ENCODE measurements at places on chromosomes 4 and X.

- no peak for DNase-seq
Observed at GRCh38 chr4:114922592-114922933, 190.9 kb downstream of the NDST4 start.

DNA sequence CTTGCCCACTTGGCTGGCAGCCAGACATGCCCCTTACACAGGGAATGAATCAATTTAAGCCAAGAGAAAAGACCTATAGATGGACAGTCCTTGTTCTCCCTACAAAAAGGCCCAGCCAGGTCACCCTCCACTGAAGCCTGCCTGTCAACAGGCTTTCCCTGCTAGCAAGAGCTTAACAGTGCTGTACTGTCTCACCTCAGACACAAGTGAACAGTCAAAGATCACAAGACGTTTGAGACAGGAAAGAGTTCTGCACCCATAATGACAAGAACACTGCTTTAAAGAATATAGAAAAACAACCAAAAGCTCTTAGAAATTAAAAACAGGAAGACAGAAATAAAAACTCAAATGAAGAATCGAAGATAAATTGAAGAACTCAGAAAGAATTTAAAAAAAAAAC, 4.6 kb downstream of the RNF175 start:
- DNase-seq, result no peak

DNA sequence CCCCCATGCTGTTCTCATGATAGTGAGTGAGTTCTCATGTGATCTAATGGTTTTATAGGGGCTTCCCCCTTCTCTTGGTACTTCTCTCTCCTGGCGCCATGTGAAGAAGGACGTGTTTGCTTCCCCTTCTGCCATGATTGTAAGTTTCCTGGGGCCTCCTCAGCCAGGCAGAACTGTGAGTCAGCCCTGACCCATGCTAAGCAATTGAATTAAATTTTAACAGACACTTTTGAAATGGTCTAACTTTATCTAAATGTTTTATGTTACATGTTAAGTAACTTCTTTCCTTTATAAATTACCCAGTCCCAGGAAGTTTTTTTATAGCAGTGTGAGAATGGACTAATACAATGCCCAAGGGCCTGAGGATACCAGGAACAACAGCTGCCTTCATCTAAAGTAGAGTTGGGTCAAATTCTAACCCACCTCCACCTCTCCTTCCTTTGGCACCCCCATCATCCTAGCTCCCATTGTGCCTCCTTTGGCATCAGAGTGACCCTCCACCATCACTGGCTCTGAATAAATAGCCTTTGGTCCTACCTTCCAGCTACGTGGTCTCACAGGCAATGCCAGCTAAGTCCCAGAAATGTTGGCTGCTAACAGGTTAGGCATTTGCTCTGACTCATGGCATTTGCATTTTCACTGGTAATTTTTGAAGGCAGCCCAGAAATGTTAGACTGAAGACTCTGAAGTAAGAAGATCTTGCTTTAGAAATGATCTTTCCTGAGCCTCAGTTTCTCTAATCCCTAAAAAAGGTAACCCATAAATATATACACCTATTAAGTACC, 182.1 kb downstream of the MOSPD2 start:
- DNase-seq, result no peak

DNA sequence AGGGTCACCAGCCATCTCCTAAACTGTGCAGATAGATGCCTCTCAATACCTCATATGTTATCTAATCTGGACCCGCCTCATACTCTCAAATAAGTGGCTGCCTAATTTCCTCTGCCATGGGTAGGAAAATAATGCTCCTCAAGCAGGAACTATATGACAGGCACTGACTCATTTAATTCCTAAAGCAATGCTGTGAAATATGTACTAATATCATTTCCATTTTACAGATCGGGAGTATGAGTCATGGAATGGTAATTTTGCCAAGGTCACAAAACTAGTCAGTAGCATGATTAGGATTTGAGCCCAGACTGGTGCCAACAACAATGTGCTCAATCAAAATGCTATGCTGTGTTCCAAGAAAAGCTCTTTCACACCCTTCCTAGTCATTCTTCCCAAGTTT, 3.0 kb upstream of the NXT2 start:
- no peak for DNase-seq

DNA sequence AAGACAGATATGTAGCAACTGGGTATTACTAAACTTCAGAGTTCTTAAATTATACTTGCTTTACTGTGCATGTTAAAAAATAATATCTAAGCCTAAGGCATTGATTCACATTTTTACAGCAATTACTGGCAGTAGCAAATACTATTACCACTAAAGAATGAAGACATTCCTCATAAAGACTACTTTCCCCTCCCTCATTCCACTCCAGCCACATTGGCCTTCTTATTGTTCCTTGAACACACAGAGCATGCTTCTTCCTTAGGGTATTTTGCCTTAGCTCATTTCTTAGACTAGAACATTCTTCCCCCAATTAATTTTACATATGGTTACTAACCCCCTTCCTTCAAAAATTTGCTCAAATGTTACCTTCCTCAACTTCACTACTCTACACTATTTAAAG, 717.0 kb downstream of the CCSER1 start:
- no peak for DNase-seq

DNA sequence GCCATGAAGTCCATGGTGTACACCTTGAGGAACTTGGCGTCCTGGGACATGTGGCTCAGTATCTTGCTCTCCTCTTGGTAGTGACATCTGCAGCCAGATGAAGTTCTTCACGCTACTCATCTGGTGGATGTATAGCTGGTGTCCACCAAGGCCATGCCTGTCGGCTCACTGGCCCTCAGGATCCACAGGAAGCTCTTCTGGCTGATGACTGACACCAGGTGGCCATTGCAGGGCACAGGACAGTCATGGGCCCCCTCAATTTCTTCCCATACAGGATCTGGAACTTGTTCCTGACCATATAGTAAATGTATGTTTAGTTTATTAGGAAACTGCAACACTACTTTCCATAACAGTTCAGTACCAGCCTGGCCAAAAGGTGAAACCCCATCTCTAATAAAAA, 10.3 kb upstream of the CLCN5 start:
- no peak for DNase-seq

- no peak for DNase-seq
Observed at GRCh38 chr4:66585767-66586166, 915.5 kb upstream of the EPHA5 start.

DNA sequence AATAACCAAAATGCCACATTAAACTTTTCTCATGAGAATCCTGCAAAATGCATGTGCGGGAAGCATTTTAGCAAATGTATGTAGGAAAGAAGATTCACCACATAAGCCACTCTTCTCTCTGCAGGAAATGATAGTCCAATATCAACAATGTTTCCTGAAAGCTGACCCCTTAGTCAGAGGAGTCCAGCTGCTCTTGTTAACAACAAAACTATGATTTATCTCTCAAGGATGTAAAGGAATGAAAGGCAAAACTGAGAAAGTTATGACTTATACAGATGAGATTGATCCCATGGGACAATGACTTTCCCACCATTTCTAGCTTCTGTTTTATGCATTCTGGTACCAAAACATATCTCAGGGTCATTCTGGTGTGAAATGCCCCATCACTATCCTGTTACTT, 125.0 kb upstream of the EDNRA start:
- no peak for DNase-seq

DNA sequence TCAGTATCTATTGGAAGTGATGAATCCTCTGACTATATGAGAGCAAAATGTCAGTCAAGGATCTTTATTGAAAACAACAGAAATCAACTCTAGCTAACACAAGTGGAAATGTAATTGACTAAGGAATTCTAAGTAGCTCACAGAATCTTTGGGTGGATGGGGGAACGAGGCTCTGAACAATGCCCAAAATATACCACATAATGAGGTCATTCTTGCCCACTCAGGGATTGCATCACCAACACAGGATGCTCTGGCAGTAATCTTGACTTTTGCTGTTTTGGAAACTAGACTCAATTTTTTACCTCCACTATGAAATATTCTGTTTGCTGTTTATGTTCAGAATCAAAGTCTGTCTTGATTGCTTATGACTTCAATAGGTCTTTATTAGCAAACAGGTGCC, 127.4 kb upstream of the UNC5C start:
- DNase-seq, result no peak

- no peak for DNase-seq
Observed at GRCh38 chr4:175330236-175330635, 412.1 kb downstream of the ADAM29 start.

GRCh38 chrX:153055871-153056749, at the start of gene PNMA3:
PNMA3 (plus strand) TSS chrX:153056470; CDS start chrX:153057056, 586 bp downstream.
- DNase-seq, result no peak

- no peak for DNase-seq
Observed at GRCh38 chr4:73388887-73389286, 15.2 kb upstream of the ALB start.

DNA sequence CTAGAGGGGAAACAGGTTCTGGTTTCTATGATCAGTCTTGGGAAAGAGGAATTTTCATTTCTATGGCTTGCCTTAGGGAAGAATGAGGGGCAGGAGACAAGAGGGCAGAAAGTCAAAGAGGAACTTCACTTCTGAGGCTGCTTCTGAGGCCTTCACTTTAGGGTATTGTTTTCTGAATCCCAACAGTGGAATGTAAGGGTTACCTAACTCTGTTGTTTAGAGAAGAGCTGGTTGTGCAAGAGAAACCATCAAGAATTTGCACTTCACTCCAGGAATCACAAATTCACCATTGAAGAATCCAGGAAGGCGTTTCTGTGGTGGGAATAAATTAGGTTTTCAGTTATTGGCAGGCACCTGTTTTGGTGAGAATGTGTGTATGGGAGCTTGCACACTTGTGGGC, 126.7 kb upstream of the AMOT start:
- DNase-seq, result no peak

- no peak for DNase-seq
Observed at GRCh38 chr4:16692046-16692445, 206.4 kb downstream of the LDB2 start.

GRCh38 chrX:69158166-69158980, 6.9 kb downstream of the PJA1 start:
- no peak for DNase-seq

DNA sequence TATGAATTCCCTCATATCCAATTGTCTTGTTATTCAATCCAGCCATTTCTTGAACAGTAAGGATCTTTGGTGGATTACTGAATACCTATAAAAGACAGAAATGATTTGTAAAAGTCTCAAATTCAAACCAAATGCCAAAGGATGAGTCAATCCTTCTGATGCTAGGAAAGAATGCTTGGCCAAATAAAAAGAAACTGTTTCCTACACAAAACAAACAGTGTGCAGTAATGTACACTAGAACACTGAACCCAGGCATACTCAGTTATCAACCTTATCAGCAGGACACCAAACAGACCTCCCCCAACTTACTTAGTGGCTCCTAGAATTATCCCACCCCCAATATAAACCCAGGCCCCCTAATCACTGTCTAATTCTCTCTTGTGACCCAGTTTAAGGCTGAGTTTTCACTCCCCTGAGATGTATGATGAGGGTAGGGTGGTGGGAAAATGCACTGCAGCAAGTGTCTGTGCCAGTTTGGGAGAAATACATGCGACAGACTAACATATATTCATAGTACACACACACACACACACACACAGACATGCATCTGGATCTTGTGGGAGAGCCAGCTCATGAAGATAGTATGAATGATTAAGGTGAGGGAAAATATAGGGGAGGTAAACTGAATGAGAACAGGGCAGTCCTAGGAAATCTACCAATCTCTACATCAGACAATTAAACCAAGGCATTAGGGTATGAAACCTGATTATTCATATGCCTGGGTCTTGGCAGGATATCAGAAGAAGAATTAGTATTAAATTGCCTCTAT, 35.0 kb downstream of the CLDN2 start:
- no peak for DNase-seq

- DNase-seq, result no peak
Observed at GRCh38 chr4:56055027-56055977, 106.6 kb downstream of the CEP135 start.

DNA sequence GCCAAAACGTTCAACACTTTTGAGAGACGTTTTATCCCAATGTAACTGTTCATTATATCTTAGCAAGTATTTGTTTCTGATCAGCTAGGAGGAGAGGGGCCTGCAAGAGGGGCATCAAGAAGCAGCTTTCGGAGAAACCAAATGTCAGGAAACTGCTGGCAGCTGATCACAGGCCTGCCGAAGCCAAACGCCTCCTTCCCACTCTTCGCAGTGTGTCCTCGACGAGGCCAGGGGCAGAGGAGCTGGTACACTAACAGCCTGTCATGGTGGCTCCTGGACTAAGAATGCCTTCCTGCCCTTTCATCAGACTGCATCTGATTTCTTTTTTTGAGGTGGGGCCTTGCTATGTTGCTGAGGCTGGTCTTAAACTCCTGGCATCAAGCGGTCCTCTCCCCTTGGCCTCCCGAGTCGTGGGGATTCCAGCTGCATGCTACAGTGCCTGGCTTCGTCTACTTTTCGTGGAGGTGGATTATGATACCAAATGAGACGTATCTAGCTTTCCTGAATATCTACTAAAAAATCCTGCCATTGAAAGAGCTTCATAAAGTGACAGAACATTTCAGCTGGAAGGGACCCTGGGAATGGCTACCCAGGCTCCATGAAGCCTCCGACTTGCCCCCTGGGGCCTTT, 134.8 kb downstream of the AFAP1 start:
- no peak for DNase-seq

- no peak for DNase-seq
Observed at GRCh38 chrX:30414144-30414543, 105.0 kb upstream of the NR0B1 start.

DNA sequence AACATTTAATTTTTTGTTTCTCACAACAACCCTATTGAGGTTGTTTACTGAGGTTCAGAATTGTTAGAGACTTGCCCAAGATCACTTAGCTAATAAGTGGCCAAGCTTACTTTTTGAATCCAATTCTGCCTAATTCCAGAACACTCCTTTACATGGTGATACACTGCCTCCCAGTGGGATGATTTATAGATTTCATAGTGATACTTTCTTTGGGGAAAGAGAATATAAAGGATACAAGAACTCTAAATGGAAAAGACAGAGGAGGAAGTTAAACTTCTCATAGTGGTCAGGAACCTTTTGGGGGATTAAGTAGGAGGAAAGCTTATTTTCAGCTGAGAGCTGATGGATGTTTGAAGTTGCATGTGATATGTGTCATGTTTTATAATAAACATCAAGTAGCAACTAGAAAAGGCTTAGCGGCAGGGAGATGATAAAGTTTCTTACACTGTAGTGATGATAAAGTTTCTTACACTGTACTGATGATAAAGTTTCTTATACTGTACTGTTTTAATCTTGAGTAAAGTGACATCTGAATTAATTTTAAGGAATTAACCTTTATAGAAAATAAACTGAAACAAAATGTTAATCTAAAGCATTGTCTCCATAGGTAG, 15.3 kb downstream of the STAG2 start:
- DNase-seq, result no peak
